ENCODE measurements at places on chromosomes 1 and 21.

- DNase-seq = no peak
Observed at GRCh38 chr1:159088546-159089183, 12.1 kb upstream of the AIM2 start.

GRCh38 chr21:21102896-21103295 is 104.7 kb downstream of the NCAM2 start:
- DNase-seq = no peak

DNA sequence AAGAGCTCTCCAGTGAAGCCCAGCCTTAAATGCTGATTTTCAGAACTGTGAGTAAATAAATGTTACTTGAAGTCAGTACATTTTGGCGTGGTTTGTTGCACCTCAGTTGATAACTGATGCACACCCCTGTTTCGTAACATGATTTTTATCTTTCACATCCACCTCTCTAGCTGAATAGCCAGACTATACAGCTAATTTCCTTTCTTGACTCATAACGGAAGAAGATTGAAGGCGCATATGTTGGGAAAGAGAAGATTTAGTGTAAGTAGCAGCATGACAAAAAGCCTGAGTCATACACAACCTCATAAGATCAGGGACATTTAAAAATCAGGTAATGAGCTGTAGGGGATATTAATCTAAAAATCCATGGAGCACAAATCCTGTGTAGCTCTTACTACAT is 716.2 kb upstream of the ZP4 start:
- DNase-seq = no peak

DNA sequence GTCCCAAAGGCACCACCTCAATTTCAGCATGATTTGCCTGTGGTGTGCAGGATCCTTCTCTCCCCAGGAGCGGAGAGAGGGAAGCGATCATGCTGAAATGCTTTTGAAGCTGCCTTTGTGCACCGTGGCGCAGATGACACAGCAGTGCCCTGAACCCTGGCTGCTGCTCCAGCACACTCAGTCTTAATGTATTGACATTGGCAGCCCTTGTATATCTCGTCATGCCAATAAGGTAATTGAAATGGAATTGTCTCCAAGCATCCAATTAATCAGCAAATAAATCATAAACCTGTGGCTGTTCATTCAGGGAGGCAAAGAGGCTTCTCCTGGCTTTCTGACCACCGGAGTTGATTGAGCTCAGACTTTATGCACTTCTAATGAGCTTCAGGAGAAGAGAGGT is 139.8 kb downstream of the KAZN start:
- no peak for DNase-seq

DNA sequence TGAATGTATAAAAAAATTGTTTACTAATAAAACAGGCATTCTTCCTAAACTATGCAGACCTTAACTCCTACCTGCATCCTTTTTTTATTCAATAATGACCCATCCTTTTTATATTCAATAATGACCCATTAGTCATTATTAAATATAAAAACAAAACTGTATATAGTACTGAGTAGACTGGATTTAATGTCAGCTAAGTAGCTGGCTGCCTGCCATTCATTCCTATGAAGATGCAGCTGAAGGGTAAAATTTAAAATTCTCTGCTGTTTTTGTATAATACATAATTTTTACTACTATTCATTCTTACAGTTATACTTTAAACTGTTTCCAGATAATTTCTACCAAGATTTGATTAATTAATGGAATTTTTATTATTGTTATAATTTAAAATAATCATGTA is 79.3 kb downstream of the DENND1B start:
- DNase-seq = no peak

GRCh38 chr1:81950591-81951244 is 150.0 kb downstream of the ADGRL2 start:
- no peak for DNase-seq

- DNase-seq = no peak
Observed at GRCh38 chr1:1760345-1760650, 18.0 kb downstream of the NADK start.

DNA sequence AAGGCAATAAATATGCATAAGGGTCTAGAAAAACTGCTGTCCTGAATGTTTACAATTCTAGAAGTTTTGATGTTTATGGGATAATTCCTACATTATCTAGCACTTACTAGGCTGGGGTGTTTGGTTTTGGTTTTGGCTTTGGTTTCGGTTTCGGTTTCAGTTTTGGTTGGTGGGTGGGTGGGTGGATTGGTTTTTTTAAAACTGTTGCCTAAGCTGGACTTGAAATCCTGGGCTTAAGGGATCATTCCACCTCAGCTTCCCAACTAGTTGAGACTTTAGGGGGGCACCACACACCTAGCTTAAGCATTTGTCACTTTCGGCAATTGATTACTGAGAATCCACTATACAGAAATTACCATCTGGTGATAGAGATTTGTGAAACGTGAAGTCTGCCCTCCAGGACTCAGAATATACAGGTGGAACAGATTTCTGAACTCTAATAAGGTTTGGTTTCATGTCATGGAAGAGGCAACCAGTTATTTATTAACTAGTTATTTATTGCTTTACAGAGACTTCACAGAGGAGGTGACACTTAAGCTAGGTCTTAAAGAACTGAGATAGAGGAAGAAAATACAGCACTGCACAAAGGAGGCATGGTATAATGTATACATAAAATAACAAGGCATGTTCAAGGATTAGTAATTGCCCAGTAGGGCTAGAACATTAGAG is 69.6 kb downstream of the PIK3R3 start:
- peak; percentile 55 for DNase-seq

GRCh38 chr1:157659576-157660247 is 40.9 kb downstream of the FCRL3 start:
- DNase-seq = no peak

DNA sequence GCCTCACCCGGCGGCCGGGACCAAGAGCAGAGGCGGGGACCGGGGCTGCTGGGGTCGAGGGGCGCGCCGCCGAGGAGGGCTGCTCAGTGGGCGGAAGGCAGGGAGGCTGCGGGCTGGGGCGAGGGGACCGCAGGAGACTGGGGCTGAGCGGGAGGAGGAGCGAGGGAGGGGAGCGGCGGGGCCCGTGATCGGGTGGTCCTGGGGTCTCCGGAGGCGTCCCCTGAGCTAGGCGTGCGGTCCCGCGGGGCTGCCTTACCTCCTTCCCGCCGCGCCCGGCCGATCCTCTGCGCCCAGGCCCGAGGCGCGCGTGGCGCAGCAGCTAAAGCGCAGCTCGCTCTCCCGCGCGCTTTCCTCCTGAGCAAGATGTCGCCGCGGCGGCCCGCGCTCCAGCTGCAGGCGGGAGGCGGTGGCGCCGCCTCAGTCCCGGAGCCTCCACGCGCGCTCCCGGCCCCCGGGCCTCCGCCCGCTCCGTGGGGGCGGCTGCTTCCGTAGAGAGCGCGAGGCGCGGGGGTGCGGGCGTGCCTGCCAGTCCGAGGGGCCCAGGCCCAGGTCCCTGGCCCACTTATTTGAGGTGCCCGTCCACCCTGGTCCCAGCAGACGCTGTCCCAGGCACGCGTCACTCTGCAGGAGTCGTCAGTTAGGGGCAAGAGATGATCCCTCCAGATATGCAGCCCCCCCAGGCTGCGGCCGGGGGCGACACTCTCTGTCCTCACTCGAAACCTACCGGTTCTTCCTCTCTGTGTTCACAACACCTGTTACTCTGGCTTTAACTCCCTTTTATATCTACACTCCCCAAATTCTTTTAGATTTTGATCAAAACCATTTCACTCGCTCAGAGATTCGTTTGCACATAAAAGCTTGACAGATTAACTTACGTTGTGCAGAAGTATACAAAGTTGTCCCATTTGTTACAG is at the start of gene CCSAP:
Gene CCSAP (minus strand): TSS at position 392 of the 914 bp plus-strand sequence. CDS start 582 bp downstream, outside the sequence.
- peak; percentile 65 for DNase-seq

DNA sequence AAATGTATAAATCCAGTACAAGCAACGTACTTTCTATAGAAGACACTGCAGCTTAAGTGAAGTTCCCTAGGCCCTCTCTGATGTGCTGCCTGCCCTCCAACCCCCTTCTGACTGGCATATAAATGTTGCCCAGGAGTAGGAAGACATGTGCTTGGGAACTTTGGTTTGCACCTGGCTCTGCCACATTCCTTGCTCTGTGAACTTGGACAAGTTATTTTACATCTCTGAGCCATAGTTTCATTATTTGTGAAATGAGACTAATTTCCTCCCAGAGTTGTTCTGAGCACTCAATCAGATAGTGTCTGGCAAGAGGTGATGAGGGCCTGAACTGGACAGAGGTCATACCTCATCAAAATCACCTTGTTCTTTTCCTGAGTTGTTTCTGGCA is 3.5 kb upstream of the PHC2 start:
- DNase-seq = no peak

GRCh38 chr1:178639326-178639725 is 85.7 kb upstream of the RALGPS2 start:
- no peak for DNase-seq

DNA sequence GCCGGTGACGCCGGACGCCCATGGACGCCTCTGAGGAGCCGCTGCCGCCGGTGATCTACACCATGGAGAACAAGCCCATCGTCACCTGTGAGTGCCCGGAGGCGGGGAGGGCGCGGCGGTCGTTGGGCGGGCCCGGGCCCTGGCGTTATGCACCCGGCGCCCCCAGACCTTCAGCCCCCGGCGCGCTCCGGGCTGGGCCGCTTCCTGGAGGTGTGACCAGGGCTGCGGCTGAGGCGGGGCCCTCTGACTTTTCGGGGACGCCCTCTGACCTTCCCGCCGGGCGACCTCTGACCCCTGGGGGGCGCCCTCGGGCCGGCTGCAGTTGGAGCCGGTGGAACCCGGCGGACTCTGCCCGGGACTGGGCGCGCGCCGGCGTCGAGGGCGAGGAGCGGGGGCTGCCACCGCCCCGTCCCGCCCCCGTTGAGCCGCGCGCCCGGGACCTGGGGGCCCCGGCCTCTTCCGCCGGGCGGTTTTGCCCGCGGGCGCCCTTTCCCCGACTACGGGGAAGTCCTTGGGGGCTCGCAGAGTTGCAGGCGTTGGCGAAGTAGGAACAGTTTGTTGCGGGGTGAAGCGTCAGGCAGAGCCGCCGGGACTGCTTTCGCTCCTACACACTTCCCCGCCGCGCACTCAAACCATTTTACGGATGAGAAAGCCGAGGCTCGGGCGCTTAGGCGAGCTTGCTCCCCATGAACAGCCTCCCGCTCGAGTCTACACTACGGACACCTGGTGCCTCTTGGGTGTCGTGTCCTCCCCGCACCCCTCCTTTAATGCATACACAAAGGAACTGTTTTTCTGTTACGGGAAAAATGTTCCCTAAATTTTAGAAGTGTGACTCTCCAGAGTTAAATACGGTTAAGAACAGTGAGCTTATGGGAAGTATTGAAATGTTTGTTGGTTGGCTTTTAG is 618 bp downstream of the TRAPPC10 start:
- peak; percentile 86 for DNase-seq

DNA sequence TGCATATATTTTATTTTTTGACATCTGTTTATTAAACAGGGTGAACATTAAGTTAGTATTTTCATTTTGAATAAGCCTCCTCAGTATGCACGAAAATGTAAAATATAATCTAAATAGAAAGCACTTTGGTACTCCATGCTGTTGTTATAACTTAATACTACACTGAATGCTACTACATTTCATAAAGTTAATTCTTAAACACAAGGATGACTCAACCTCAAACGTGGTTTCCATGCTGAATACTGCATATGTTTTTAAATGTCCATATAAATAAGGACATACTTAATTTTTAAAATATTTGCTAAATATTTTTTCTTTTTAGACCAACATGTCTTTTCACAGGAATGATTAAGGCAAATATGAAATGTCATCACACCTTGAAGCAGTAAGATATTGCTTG is 83.9 kb downstream of the USP24 start:
- no peak for DNase-seq

GRCh38 chr1:117106478-117106877 is 15.1 kb downstream of the TRIM45 start:
- no peak for DNase-seq

DNA sequence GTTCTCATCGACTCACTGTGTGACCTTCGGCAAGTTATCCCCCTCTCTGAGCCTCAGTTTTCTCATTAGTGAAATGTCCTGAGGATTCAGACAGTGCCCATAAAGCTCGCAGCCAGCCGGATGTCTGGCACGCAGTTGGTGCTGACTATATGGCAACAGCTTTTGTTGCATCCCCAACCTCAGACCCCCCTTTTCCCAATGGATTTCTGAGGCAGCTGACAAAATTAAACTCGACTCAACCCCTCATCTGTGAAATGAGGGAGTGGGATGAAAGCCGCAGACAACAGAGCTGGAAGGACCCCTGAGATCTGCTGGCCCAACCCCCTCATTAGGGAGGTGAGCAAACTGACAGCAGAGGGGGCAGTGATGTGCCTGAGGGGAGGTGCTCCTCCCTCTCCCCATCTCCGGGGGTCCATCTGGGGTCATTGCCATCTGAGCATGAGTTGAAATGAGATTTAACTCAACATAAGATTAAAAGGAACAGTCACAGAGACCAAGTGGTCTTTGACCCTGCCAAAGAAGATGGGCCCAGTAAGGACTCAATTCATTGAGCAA is 40.4 kb downstream of the NKAIN1 start:
- DNase-seq = no peak

- DNase-seq = no peak
Observed at GRCh38 chr1:160891474-160891873, 6.5 kb upstream of the ITLN1 start.

DNA sequence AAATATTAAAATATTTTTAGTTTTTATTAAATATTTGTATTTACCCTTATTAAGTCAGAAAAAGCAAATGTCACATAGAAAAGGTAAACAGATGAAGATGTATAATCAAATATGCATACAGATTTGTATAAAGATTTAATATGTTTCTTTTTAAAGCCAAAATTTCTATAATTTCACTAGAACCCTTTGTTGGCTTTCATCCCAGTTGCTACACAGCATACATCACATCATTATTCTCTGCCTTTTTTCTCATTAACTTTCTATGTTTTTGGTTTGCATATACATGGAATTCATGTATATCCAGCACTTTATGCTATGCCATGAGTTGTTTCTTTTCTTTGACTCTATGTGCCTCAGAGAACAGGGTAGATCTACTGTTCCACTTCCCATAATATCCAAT is 957.9 kb upstream of the ADGRL2 start:
- DNase-seq = no peak

GRCh38 chr1:116861137-116861536 is 48.6 kb upstream of the PTGFRN start:
- no peak for DNase-seq

GRCh38 chr1:197799271-197799670 is 24.0 kb upstream of the DENND1B start:
- DNase-seq = no peak

DNA sequence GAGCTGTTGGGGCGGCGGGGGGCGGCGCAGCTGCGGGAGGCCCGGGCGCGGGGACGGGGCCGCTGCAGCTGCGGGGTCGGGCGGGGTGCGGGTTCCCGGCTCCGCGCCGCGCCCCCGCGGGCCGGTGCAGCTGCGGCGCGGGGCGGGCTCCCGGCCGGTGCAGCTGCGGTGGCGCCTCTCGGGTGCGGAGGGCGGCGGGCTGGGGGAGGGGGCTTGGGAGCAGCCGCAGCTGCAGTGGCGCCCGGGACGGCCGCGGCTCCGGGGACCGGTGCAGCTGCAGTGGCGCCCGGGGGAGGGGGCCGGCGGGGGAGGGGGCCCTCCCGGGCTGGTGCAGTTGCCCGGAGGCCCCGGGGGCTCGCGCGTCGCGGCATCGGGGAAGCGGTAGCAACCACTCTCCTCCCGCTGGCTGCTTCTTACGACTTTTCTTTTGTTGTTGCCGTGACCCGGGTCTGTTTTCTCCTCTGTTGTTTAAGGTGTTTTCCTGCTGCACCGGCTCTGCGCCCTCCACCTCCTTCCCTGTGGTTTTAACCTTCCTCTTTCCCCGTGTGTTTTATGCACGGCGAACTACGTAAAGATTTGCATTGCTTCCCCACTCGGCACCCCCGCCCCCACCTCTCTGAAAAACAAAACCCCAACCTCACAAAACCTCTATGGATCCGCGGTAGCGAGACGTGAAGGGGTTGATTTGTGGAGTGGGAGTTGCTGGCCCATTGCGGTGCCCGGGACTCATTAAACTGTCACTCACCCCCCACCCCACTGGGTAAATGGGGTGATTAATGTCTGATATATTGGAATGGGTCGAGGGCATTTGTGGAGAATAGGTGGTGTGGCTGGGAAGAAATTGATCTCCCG is 1.7 kb upstream of the ZBTB18 start:
- DNase-seq = peak; percentile 62

All from CD4-positive, alpha-beta T cell treated with Interleukin-10 for 1 hour (primary cell).